ENCODE measurements at places on chromosomes 1 and 21.

- no peak for DNase-seq
These were observed 26.0 kb downstream of the PARK7 start for GRCh38 chr1:7987528-7987927.

DNA sequence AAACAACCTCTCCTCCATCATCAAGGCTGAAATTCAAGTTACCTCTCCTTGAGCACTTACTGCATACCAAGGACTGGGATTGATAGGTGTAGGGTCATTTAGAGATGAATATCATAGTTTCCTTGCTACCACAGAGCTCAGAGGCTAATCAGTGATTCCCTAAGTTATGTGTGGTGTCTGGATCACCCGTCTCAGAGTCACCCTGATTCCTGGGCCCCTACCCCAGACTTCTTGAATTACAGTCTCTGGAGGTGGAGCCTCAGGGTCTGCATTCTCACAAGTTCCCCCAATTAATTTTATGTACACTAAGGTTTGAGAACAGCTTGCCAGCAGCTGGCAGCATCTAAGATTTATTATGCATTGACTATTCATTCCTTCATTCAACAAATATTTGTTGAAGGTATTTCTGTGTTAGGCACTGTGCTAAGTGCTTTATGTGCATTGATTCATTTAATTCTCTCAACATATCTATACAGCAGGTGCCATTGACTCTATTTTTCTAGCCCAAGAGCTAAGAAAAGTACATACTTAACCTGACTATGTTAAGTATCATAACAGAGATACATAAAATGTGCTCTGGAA lies 182.9 kb upstream of the FGGY start:
- no peak for DNase-seq

DNA sequence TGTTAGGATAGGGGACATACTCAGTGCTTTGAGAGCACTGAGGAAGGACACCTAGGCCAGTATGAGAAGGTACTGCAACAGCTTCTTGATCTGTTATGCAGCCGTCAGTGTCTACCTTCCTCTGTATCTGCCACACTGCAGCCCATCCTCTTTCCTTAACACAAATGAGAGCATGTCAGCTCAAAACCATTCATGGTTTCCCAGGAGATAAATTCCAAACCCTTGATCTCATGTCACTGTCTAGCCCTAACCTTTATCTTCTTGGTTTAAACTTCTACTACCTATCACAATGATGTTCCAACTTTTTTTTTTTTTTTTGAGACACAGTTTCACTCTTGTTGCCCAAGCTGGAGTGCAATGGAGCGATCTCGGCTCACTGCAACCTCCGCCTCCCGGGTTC lies 1.4 kb downstream of the ZMYND12 start:
- no peak for DNase-seq

- DNase-seq, result no peak
These were observed 7.8 kb upstream of the MUTYH start for GRCh38 chr1:45348020-45348419.

DNA sequence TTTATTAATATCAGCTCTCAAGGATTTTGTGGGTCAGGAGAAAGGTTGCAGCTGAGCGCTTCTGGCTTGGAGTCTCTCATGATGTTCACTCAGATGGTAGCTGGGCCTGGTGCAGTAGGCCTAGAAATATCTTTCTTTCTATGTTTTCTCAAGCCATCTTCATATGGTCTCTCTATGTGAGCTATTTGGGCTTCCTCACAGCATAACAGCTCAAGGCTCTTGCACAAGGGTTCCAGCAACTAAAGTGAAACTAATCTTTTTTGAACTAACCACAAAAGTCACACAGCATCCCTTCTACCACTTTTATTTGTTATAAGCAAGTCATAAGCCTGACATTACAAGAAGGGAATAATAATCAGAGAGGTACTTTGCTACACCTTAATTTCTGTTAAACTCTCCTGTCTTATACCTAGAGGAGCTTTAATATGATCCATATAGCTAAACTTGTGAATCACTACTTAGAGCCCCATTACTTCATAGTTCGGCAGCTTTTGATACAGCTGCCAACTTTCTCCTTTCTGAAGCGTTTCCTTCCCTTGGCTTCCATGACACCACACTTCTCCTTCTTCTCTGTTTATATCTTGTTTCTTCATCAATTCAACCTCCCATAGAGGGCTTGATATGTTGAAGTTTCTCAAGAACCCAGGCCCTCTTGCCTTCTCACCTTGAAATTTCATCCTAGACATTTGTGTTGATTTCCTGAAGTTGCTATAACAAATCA lies 720.2 kb downstream of the LTN1 start:
- no peak for DNase-seq

DNA sequence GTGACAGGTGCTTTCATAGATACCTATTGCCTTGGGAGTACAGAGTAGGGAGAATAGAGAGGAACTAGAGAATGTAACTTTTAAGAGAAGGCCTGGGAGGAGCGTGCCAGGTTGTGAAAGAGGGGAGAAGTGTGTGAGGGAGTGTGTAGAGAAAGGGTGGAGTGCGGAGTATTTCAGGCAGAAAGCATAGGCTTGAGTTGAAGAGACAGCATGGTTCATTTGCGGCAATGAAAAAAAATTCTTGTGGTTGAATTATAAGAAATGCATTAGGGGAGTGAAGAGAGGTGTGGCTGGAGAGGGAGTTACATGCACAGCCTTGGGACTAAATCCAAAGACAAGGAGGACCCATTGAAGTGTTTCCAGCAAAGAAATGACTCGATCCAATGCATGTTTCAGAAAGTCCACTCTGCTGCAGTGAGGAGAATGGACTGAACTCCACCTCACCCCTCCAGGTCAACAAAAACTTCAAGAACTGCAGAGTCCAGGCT lies 81.7 kb upstream of the ADAM30 start:
- no peak for DNase-seq

- DNase-seq, result no peak
These were observed 313.1 kb downstream of the MATN1 start for GRCh38 chr1:30410153-30410851.

DNA sequence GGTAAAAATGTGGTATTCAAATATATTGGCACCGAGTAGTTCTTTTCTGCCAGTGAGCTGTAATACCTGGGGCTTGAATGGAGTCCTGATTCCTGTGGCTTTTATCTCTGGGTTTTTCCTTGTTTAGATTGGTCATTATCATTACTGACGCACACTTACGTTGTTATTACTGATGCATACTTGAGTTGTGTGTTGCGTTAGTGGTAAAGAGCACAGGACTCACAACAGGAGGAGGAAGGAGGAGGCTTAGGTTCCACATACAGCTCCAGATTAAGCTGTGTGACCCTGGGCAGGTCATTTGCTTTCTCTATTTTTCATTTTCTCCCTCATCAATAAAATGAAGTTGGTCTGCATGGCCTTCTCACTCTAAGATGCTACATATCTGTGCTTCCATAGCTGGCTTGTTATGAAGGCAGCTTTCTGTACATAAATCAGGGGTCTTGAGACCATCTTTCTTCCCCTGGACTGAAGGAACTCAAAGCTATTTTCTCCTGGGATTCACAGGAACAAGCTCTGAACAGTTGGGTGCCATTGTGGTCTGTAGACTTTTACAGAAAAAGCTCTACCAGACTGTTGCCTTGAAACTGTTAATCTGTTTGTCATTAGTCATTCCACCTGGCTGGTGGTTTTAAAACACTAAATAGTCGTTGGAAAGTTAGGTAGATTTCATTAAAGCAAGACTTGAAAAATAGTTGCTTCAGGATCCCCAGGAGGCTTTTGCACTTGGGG lies 5.6 kb downstream of the ARID1A start:
- DNase-seq, result no peak

DNA sequence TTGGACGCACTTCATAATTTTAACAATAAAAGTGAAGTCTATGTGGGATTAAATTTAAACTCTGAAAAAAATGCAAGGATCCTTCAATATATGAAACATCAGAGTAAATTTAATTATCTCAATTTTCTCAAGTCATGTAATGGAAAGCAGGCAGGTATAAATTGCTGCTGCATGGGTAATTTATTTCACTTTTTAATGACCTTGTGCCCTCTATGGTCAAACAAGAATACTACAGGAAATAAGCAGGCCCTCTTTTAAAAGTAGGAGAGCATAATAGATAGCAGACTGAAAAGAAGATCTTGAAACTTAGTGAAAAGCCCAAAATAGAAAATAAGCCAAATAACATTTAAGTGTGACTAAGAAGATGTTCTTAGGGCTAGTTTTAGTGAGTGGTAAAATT lies 22.9 kb downstream of the BCAS2 start:
- peak; percentile 33 for DNase-seq
